Bronchial smooth muscle cell (primary cell): ENCODE measurements at places on chromosomes 11 and 22. TPM values are rescaled to one million over a fixed set of nuclear protein-coding genes. Genes with fewer than 3 reads are reported as not detected.

The POU2AF1 gene
- total RNA-seq: not detected in 2 replicates

The RGL4 gene
- total RNA-seq: under 0.01 TPM in 1 of 2 replicates, not detected in the other

The APOA5 gene
- under 0.01 TPM in 1 of 2 replicates, not detected in the other for total RNA-seq

The MS4A7 gene
- not detected in 2 replicates for total RNA-seq

The NFAM1 gene
- under 0.01 TPM in 1 of 2 replicates, not detected in the other for total RNA-seq

The CDCA5 gene
- total RNA-seq: 0.34 and 1.6 TPM in 2 replicates

The ZNF215 gene
- total RNA-seq: 1.4 and 3.0 TPM in 2 replicates

The POU2AF2 gene
- total RNA-seq: not detected in 2 replicates

The CCDC89 gene
- 7.1 and 8.7 TPM in 2 replicates for total RNA-seq

The HBG1 gene
- not detected in 2 replicates for total RNA-seq

The NXPE4 gene
- not detected in 2 replicates for total RNA-seq

The CAPN5 gene
- total RNA-seq: 26.0 and 30.4 TPM in 2 replicates

The KCNE3 gene
- total RNA-seq: 1.7 and 3.8 TPM in 2 replicates

The ST14 gene
- under 0.01 and 0.09 TPM in 2 replicates for total RNA-seq

The CCDC134 gene
- total RNA-seq: 5.5 and 5.7 TPM in 2 replicates

The GSTT2B gene
- 1.4 and 3.2 TPM in 2 replicates for total RNA-seq

The BATF2 gene
- 0.26 and 0.63 TPM in 2 replicates for total RNA-seq

The TMEM191C gene
- total RNA-seq: 0.34 and 1.1 TPM in 2 replicates

The SPDYC gene
- total RNA-seq: not detected in 2 replicates

The SLC1A2 gene
- 2.7 and 7.5 TPM in 2 replicates for total RNA-seq

The WBP2NL gene
- total RNA-seq: 0.16 and 0.77 TPM in 2 replicates

The PANX3 gene
- not detected in 2 replicates for total RNA-seq

The OR5B21 gene
- not detected in 2 replicates for total RNA-seq

The DGCR6 gene
- 0.63 and 1.4 TPM in 2 replicates for total RNA-seq

The DNAJC24 gene
- total RNA-seq: 11.7 and 13.9 TPM in 2 replicates

The EHF gene
- total RNA-seq: 0.16 and 1.4 TPM in 2 replicates

The ANGPTL5 gene
- 0.34 and 0.63 TPM in 2 replicates for total RNA-seq

The PRRG4 gene
- total RNA-seq: 0.16 TPM in 1 of 2 replicates, not detected in the other

The LYVE1 gene
- total RNA-seq: not detected in 2 replicates

The SLC15A3 gene
- total RNA-seq: 11.0 and 22.6 TPM in 2 replicates

The PIM3 gene
- 18.0 and 24.2 TPM in 2 replicates for total RNA-seq

The OR52B4 gene
- total RNA-seq: not detected in 2 replicates

The TECTA gene
- 0.47 and 1.0 TPM in 2 replicates for total RNA-seq

The C22orf15 gene
- total RNA-seq: 0.43 and 1.9 TPM in 2 replicates

The NNMT gene
- total RNA-seq: 133 and 234 TPM in 2 replicates

The E2F8 gene
- under 0.01 TPM in 1 of 2 replicates, not detected in the other for total RNA-seq

The SLC17A6 gene
- total RNA-seq: not detected in 2 replicates

The SHISA8 gene
- not detected in 2 replicates for total RNA-seq

The FAT3 gene
- under 0.01 and 0.16 TPM in 2 replicates for total RNA-seq

The TMEM45B gene
- 0.60 TPM in 1 of 2 replicates, not detected in the other for total RNA-seq

The OR51B4 gene
- not detected in 2 replicates for total RNA-seq

The ZNF280B gene
- 0.16 TPM in 1 of 2 replicates, not detected in the other for total RNA-seq

The PCSK7 gene
- 28.2 and 37.5 TPM in 2 replicates for total RNA-seq

The MPZL2 gene
- total RNA-seq: under 0.01 and 0.17 TPM in 2 replicates
